ENCODE measurements at places on chromosomes 7 and 10. TPM values are rescaled to one million over a fixed set of nuclear protein-coding genes. Genes with fewer than 3 reads are reported as not detected.
A peak's percentile ranks its signal among the peaks of the same experiment; 100 is the strongest.

GRCh38 chr10:30151581-30152389 lies 92.4 kb upstream of the JCAD start:
- peak; percentile 76 for DNase-seq

The IKZF1 gene
- 2.4 TPM for total RNA-seq

The ZC3HAV1L gene
- total RNA-seq, result 34.9 TPM

The C10orf105 gene
- not detected for total RNA-seq

The ABCF2 gene
- 80.6 TPM for total RNA-seq

- DNase-seq, result no peak
Observed at GRCh38 chr7:1914321-1914720, 244.2 kb downstream of the ELFN1 start.

GRCh38 chr10:99905971-99906370 lies 103.8 kb downstream of the DNMBP start:
- DNase-seq, result peak; percentile 45

The LAMB1 gene
- total RNA-seq, result 329 TPM
